ENCODE measurements at places on chromosomes 4 and X. TPM values are rescaled to one million over a fixed set of nuclear protein-coding genes. Genes with fewer than 3 reads are reported as not detected.

GRCh38 chrX:119607018-119607389 is 780 bp upstream of the NKRF start:
- no peak for DNase-seq

DNA sequence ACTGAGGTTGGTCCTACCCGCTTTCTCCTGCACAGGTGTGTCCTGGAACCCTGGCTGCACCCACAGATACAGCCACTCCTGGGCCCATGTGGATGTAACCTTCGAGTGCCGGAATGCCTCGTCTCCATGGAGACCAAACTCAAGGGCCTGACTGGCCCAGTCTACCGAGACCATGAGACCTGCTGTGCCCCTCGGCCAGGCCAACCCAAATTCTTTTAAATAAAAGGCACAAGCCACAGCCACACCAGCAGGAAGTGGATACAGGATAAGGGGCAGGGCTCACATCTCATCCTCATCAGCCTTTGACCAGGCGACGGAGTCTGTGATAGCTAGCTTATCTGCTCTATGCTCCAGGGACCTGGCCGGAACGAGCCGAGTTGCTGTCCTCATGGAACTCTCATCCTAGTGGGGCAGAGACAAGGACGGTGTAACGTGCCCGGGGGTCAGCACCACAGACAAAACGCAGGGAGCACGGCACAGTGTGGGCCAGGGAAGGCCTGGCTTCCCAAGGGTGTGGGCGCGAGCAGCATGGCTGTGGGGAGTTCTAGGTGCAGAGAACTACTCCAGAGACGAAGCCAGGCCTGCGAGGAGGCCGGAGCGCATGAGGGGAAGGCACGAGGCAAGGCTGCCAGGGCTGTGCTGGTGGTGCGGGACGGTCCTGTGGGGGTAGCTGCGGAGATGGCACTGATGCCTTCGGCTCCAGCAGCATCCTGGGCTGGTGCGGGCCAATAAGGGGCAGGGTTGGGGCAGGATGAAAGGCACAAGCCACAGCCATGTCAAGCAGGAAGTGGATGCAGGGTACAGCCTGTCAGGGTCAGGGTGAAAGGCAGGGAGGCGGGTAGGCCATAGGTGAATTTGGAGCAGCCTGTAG is 22.7 kb downstream of the NOP14 start:
- no peak for DNase-seq

DNA sequence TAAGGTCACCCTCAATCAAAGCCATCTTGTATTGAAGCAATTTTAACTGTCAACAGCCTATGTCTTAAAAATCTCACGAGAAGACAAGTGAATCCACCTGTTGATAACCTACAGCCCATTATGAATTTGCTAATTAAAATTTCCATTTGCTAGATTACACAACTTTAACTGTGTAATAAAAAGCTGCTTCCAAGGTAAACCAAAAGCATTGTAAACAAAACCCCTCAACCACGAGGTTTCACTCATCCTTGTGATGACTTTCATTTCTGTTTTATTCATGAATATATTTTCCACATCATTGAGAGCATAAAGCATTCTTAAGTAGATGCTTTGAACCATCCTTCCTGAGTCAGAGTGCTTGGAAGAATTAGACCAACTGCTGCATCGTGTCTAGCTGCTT is 217.5 kb upstream of the GYPA start:
- no peak for DNase-seq

DNA sequence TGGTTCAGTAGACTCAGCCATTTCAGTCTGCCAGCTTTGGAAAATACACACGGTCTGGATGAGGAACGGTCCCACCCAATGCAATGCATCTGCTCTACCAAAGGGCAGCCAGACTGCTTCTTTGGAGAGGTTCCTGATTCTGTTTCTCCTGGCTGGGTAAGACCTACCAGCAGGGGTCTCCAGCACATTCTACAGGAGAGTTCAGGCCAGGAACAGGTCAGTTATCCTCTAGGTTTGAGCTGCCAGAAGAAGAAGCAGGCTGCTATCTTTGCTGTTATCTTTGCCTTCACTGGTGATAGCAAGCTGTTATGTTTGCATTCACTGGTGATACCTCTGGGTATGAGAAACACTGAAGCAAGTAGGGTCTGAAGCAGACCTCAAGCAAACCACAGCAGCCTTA is 45.5 kb upstream of the PBDC1 start:
- no peak for DNase-seq

DNA sequence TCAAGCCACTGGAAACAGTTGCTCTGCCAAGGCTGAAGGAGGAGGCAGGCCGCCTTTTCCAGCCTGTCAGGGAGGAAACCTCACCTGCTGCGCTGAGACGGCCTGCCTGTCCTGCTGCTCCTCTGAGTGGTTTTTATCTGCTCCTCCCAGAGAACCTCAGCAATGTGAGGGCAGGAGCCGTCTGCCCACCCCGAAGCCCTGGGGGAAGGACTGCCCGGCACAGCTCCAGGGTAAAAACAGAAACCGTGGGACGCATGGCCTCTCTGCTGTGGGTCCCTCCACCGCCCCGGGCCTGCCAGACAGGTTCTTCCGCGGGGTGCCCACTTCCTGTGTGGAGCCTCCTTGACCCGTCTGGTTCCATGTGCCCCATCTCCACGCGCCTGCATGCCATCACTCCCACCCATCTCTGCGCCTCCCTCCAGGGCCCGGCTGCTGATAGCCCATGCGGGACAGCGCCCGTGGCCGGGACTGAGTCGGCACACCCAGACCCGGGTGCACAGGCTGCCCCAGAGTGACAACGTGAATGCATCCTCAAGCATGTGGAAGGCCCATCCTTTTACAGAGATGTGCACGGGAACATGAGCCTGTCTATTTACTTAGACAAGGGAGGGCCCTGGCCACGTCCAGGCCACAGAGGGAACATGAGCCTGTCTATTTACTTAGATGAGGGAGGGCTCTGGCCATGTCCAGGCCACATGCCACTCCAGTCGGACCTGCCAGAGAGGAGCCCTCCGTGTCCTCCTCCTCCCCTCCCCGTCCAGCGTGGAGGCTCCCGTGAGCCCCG is 4.0 kb upstream of the SLC49A3 start:
- no peak for DNase-seq

- no peak for DNase-seq
These were observed 87.0 kb downstream of the SPCS3 start for GRCh38 chr4:176406736-176407135.

- peak; percentile 28 for DNase-seq
These were observed 8.3 kb downstream of the IL21 start for GRCh38 chr4:122612540-122612939.

GRCh38 chr4:6443035-6444023 is 29.1 kb downstream of the PPP2R2C start:
- DNase-seq = no peak

DNA sequence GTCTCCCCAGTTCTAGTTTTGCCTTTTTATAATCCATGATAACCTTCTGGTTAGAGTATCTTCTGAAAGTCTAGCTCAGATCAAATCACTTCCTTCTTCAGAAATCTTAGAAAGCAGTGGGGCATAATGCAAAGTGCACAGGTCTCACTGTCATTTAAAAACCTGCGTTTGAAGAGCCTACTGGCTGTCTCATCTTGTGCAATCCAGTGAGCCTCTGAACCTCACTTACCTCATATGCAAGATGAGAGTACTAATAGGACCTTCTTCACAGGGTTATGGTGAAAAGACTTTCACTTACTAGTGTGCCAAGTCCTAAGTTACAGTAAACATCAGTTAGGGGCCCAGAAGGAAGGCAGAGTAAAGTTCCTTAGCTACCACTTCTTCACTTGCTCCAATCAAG is 131.4 kb downstream of the ENOX2 start:
- no peak for DNase-seq

- no peak for DNase-seq
These were observed 14.6 kb upstream of the ATXN3L start for GRCh38 chrX:13334491-13334890.

GRCh38 chr4:109302361-109303139 is at the start of gene COL25A1:
Gene COL25A1, minus strand, starts transcription at chr4:109302658.
- DNase-seq = no peak

- no peak for DNase-seq
These were observed 1403.5 kb upstream of the PABPC4L start for GRCh38 chr4:135605076-135605475.

DNA sequence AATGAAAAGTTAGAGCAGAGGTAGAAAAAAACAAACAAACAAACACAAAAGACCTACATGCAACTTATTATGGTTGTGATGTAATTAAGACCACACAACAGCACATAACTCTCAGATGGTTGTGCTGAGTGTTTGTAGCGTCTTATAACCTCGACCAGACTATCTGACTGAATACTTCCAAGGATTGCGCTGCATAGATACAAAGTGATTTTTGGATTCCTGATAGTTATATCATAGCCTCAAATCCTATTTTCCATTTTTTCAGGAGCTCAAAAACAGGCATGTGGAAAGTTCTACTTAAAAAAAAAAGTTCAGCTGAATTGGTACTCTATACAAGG is 236.1 kb downstream of the SPRY1 start:
- DNase-seq = no peak

- DNase-seq = no peak
These were observed 1378.2 kb downstream of the STIM2 start for GRCh38 chr4:28238876-28239275.

The MAGIX gene
- 2.8 TPM for total RNA-seq

The MYOZ2 gene
- total RNA-seq = not detected

The PABPC1L2B gene
- total RNA-seq = not detected

The MAGEA10 gene
- total RNA-seq = not detected
